ENCODE measurements at places on chromosomes 2 and 18.

DNA sequence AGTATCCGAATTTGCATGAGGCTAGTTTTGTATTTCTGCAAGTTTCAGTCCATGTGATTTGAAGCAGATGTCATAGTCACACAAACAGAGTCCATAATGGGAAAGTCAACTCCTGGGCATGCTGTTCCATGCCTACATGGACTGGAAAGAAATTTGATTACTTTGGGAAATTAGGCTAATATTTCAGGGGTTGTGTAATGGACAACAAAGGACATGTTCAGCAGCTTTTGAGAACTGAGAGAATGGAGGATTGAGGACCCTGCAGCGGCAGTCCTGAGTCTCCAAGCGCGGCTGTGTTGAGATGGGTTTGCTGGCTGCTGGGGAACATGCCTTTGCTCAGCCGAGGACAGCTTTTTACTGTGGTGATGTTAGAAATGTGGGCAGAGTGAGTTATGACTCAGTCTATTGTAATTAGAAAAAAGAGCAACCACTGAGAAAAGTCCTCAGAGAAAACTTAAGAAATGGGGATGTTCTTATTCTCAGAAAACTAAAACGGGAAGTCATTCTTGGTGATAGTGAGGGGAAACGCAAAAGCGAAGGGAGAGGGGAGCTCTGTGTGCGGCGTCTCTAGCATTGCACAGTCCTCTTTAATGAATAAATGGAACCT is 149.2 kb downstream of the FAM210A start:
- DNase-seq, result no peak

- DNase-seq, result no peak
These were observed 4.2 kb upstream of the MARS2 start for GRCh38 chr2:197700960-197701359.

- no peak for DNase-seq
These were observed 2.6 kb downstream of the TET3 start for GRCh38 chr2:73987109-73987947.

- DNase-seq, result no peak
These were observed 4.8 kb downstream of the CTDSP1 start for GRCh38 chr2:218404351-218405085.

DNA sequence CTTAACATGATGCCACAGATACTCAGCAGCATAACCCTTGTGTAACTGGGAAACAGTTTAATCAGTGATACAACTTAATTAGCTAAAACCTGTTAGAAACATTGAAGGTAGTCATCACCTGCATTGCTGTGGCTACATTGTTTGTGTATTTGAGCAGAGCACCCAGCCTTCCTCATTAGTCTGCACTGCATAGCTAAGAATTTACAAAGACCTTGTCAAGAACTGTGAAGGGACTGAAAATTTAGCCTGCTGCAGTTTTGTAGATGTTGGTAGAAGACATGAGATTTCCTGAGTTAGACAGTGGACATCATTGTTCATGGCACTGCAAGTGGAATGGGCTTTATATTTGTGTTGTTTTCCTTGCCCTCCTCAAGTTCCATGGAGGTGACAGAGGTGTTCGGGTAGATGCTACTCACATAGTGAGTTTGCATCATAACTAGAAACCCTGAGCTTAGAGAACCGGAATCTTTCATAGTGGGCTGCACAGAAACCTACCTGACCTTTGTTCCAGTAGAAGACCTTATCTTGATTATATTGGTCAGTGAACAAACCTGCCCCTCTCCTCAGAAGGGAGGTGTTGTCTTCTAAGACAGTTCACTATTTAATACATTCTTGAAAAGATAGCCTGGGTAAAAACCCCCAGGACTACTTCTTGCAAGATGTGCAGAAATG is 12.5 kb downstream of the VAPA start:
- DNase-seq, result no peak

DNA sequence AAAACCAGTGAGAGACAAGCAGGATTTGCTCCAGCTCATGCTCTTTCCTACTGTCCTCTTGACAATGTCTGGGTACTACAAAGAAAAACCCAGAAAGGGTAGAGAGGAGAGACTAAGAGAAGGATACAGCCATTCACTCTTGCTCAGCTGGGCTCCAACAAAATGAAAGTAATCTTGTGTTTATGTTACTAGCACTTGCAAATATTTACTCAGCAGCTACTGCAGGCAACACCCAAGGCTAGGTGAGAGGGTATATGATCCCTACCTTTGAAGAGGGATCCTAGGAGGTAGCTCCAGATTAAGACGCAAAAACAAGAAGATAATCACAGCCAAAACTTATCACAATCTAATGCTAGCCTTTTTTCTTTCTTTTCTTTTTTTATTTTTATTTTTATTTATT is 329.6 kb upstream of the ACVR2A start:
- no peak for DNase-seq

DNA sequence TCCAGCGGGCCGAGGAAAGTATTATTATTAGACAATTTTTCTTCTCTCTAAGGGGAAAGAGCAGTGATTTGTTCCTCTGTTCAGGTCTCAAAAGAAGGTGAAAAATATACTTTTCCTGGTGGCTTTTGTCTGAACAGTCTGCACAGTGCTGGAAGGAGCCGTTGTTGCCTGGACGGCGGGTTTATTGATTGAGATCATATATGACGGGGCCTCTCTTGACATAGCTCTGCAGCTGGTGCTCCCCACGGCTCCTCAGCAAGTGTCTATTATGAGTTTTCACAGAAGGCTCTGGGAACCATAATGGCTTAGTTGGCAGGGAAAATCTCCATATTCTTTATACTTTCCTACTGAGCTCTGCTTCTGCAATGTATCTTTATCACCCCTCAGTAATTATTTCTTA is 42.9 kb downstream of the FSHR start:
- no peak for DNase-seq

- DNase-seq, result no peak
These were observed 142.3 kb upstream of the TANK start for GRCh38 chr2:161017780-161018470.

- no peak for DNase-seq
These were observed 9.3 kb upstream of the ATL2 start for GRCh38 chr2:38386377-38386776.

DNA sequence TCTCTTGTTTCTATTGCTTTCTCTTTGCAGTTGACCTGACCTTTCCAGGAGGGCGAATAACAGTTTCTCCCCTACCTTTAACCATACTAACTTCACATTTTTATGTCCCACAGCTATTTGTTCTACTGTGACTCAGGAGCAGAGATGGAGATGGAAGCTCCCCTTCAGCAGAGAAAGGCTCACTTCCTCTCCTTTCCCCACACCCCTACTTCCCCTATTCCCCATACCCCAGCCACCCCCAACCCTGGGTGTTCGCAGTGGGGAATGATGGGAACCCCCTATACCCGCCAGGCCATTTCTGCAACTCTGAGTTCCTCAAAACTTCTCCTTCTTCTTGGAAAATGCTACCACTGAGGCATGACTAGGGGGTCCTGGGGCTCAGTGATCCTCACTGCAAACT is 285.4 kb upstream of the MGAT5 start:
- DNase-seq, result no peak

GRCh38 chr2:4445821-4446220 is 742.4 kb downstream of the DCDC2C start:
- no peak for DNase-seq

GRCh38 chr2:232422051-232422450 is 15.4 kb downstream of the ALPG start:
- no peak for DNase-seq

DNA sequence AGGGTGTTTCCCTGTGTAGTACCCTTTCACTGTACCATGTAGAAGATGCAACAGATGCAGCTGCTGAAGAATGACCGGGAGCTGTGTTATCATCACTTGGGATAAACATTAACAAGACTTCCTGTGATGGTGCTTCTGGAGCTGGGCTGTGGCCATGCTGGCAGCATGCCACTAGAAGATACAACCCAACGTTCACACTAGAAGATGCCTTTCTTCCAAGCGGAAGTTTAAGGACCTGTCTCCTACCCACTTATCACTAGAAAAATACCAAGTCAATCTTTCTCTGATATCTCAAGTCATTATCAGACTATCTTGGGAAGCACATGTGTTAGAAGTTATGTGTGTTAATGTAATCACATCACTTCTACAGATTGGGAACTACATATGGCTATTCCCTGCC is 953.5 kb downstream of the CNTNAP5 start:
- no peak for DNase-seq
